ENCODE measurements at places on chromosomes 13 and 19. TPM values are rescaled to one million over a fixed set of nuclear protein-coding genes. Genes with fewer than 3 reads are reported as not detected.

The ARGLU1 gene
- total RNA-seq = 129 TPM

The FCHO1 gene
- 5.5 TPM for total RNA-seq

The ZNF443 gene
- total RNA-seq = 2.2 TPM

The ANKRD24 gene
- total RNA-seq = 0.49 TPM

The KATNAL1 gene
- 4.6 TPM for total RNA-seq

The PLIN5 gene
- total RNA-seq = 1.4 TPM

The KLK14 gene
- 0.85 TPM for total RNA-seq

The XPO4 gene
- 16.2 TPM for total RNA-seq

The KIR3DL2 gene
- not detected for total RNA-seq

The C1QTNF9 gene
- not detected for total RNA-seq

The BRCA2 gene
- 10.3 TPM for total RNA-seq

The NXNL1 gene
- total RNA-seq = not detected

The CGB3 gene
- total RNA-seq = not detected

The MEIOSIN gene
- 0.40 TPM for total RNA-seq

The TPM4 gene
- total RNA-seq = 372 TPM

The KIR2DL1 gene
- not detected for total RNA-seq

The SLC25A41 gene
- not detected for total RNA-seq

The SULT2A1 gene
- total RNA-seq = not detected

The PRR22 gene
- 6.8 TPM for total RNA-seq

The C19orf18 gene
- total RNA-seq = not detected

The TBC1D4 gene
- 22.0 TPM for total RNA-seq

The GFY gene
- total RNA-seq = not detected

The ZGLP1 gene
- 2.4 TPM for total RNA-seq

The SYNE4 gene
- 0.19 TPM for total RNA-seq

The PALM gene
- 5.1 TPM for total RNA-seq

The GGN gene
- 0.41 TPM for total RNA-seq

The PROZ gene
- not detected for total RNA-seq

The FXYD1 gene
- not detected for total RNA-seq

The TUBB4A gene
- 0.60 TPM for total RNA-seq

The SAE1 gene
- total RNA-seq = 172 TPM

The RNF17 gene
- total RNA-seq = 0.37 TPM

The SMAD9 gene
- 0.49 TPM for total RNA-seq

The ZNF700 gene
- 7.3 TPM for total RNA-seq

The F10 gene
- not detected for total RNA-seq

The ZNF112 gene
- total RNA-seq = 4.1 TPM

The PDX1 gene
- 0.45 TPM for total RNA-seq

The OR7C1 gene
- total RNA-seq = 0.30 TPM

The CYP2A7 gene
- total RNA-seq = not detected

The KLK1 gene
- total RNA-seq = not detected

The MEIS3 gene
- total RNA-seq = 8.0 TPM

The MUC16 gene
- not detected for total RNA-seq

The LATS2 gene
- 21.6 TPM for total RNA-seq
